CD4-positive, alpha-beta memory T cell (primary cell): ENCODE measurements at places on chromosomes 1 and 21. TPM values are rescaled to one million over a fixed set of nuclear protein-coding genes. Genes with fewer than 3 reads are reported as not detected.

DNA sequence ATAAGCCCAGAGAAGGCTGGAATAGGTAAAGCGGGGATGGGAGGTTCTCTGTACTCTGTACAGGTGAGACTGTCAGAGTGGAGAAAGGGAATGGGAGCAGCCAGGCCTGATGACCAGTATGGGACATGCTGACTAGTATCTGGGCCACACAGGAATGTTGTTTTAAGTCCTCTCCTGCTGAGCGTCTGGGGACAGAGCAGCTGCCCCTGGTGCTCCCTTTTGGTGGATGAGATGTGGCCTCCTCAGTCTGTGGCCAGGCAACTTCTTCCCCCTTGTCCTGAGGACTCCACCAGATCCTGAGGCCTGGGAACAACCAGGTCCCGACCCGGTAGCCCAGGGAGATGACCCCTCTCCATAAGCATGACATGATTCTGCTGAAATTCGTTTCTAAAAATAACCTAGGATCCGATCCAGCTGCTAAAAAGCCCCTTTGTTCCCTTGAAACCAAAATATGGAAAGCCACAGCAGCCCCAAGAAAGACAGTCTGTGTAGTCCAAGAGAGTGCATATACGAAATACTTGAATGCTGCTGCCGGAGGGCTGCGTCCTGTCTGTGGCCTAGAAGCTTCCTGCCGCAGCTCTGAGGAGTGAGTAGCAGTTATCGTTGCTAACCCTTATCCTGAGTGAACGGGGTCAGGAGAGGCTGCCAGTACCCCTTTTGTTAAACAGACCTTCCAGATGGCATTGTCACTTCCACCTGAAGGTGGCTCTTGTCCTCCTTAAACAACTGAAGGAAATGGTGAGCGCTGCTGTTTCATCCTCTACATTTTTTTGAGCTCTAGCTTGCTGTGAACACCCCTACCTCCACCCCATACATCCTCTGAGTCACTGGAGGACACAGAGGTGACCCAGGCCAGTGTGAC lies 47.1 kb downstream of the ATP2B4 start:
- H3K27me3 ChIP-seq = no peaks in the 10 kb centered on the region
- H3K4me1 ChIP-seq = peaks cover 82% of the 10 kb centered on the region
- no peaks in the 10 kb centered on the region for H3K36me3 ChIP-seq
- H3K4me3 ChIP-seq = peak overlapping the region; percentile 30

GRCh38 chr1:115301438-115302020 lies 36.5 kb downstream of the NGF start:
- no peaks in the 10 kb centered on the region for H3K4me1 ChIP-seq
- no peaks in the 10 kb centered on the region for H3K27me3 ChIP-seq
- no peak for DNase-seq
- H3K4me3 ChIP-seq = no peak overlapping the region

DNA sequence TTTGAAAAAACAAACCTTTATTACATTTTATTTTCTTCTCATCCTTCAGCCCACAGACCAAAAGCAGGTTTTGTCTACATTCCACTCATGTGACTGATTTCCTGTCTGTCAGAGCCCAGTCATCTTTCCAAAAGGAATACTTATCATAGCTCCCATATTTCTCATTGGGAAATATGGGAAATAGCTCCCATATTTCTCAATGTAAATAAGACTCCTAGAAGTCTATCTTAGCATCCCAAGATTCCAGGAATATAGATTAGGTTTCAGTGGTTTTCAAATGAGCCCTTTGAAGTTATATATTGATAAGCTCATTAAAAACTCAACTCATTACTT lies 19.1 kb upstream of the NRDC start:
- H3K27ac ChIP-seq = no peak overlapping the region
- H3K4me1 ChIP-seq = no peaks in the 10 kb centered on the region
- no peaks in the 10 kb centered on the region for H3K27me3 ChIP-seq
- DNase-seq = no peak
- H3K36me3 ChIP-seq = no peaks in the 10 kb centered on the region

GRCh38 chr1:152924191-152924590 lies 15.8 kb downstream of the IVL start:
- H3K27me3 ChIP-seq = no peaks in the 10 kb centered on the region
- H3K36me3 ChIP-seq = no peaks in the 10 kb centered on the region

- H3K27me3 ChIP-seq = no peaks in the 10 kb centered on the region
- no peaks in the 10 kb centered on the region for H3K4me1 ChIP-seq
- H3K4me3 ChIP-seq = no peak overlapping the region
- no peak for DNase-seq
Measured at GRCh38 chr21:24179110-24179509, 1428.2 kb downstream of the MRPL39 start.

GRCh38 chr1:165873481-165873880 lies 46.1 kb downstream of the UCK2 start:
- no peaks in the 10 kb centered on the region for H3K36me3 ChIP-seq
- no peak for DNase-seq
- no peak overlapping the region for H3K27ac ChIP-seq

GRCh38 chr1:18836654-18837053 lies 22.8 kb downstream of the TAS1R2 start:
- no peaks in the 10 kb centered on the region for H3K4me1 ChIP-seq
- peaks cover 6% of the 10 kb centered on the region for H3K27me3 ChIP-seq
- DNase-seq = no peak
- H3K27ac ChIP-seq = no peak overlapping the region
- no peaks in the 10 kb centered on the region for H3K36me3 ChIP-seq

VANGL2 gene
- total RNA-seq = not detected

ACTL8 gene
- total RNA-seq = not detected

DNA sequence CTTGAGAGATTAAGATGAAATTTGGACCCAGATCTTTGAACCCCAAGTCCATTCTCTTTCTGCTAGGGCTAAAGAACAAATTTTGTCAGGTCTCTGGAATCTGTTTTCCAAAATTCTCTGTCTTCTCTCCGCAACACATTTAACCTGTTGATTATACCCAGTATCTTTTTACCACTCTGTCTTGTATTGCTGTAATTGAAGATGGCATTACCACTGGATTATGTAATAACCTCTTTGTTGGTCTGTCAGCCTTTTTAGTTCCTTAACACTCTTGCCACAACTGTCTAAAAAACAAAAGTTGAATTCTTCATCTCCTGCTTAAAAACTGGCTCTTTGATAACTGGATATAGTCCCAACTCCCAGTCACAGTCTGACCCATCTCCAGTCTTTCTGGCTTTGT lies 3.0 kb downstream of the SRP9 start:
- H3K27ac ChIP-seq = no peak overlapping the region
- no peak overlapping the region for H3K4me3 ChIP-seq
- peaks cover 68% of the 10 kb centered on the region for H3K4me1 ChIP-seq
- no peaks in the 10 kb centered on the region for H3K27me3 ChIP-seq
- H3K36me3 ChIP-seq = peaks cover 8% of the 10 kb centered on the region
- DNase-seq = no peak

GRCh38 chr1:212971312-212971711 lies 21.0 kb downstream of the VASH2 start:
- no peak overlapping the region for H3K27ac ChIP-seq
- no peak overlapping the region for H3K4me3 ChIP-seq
- H3K36me3 ChIP-seq = no peaks in the 10 kb centered on the region
- H3K27me3 ChIP-seq = no peaks in the 10 kb centered on the region
- DNase-seq = no peak

DNA sequence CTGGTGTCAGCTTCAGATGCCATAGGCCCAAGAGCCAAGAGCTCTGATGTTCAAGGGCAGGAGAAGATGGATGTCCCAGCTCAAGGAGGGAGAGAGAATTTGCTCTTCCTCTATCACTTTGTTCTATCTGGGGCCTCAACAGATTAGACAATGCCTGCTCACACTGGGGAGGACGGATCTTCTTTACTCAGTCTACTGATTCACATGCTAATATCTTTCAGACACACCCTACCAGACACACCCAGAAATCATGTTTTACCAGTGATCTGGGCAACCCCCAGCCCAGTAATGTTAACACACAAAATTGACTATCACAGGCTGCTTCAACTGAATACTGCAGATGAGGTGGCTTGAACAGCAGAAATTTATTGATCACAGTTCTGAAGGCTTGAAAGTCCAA lies 69.0 kb downstream of the OLFML3 start:
- H3K4me1 ChIP-seq = no peaks in the 10 kb centered on the region
- H3K27me3 ChIP-seq = no peaks in the 10 kb centered on the region
- H3K36me3 ChIP-seq = no peaks in the 10 kb centered on the region
- no peak overlapping the region for H3K4me3 ChIP-seq
- DNase-seq = no peak

DNA sequence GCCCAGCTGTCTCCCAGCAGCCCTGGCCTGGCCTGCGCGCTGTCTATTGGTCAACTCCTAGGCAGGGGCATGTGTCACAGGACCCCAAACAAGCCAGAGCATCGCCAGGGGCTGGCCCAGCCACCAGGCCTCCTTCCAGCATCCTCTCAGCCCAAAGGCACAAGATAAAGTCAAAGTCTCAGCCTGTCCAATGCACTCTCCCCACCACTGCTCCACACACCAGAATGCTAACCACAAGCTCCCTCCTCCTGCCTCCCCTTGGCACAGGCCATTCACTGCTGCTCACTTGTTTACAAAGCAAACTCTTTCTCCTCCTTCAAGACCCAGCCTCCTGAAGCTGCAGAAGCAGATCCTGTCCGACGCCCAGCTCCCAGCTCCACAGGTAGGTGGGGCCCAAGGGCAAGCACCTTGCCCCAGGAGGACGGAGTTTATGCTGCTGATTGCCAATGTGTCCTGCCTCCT lies 133.4 kb downstream of the DMRTB1 start:
- H3K27ac ChIP-seq = no peak overlapping the region
- H3K27me3 ChIP-seq = no peaks in the 10 kb centered on the region
- no peak for DNase-seq

GRCh38 chr1:241848686-241849344 lies 811 bp downstream of the EXO1 start:
- H3K27ac ChIP-seq = peak overlapping the region; percentile 85
- H3K27me3 ChIP-seq = no peaks in the 10 kb centered on the region
- no peak for DNase-seq
- H3K4me3 ChIP-seq = peak overlapping the region; percentile 80
- no peaks in the 10 kb centered on the region for H3K36me3 ChIP-seq
- peaks cover 14% of the 10 kb centered on the region for H3K4me1 ChIP-seq

SLC2A5 gene
- total RNA-seq = not detected

CASP9 gene
- 11.3 TPM for total RNA-seq

DNA sequence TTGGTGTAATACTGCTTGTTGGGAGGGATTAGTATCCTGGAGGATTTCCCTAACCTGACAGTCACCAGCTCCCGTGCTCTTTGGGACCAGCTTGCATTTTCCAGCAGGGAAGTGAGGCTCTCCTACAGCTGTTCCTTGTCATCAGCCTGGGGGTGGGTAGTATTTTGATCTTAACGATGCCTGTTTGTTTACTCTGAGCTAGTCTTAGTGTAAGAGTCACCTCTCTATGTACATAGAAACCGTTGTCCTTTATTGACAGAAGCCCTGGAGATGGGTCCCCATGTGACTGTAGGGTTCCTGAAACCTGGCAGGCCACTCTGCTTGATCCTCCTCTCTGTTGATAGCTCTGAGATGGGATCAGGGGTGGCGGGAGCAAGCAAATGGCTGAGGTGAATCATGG lies 58.0 kb downstream of the ACP6 start:
- H3K27ac ChIP-seq = no peak overlapping the region
- no peak for DNase-seq
- no peak overlapping the region for H3K4me3 ChIP-seq
- no peaks in the 10 kb centered on the region for H3K27me3 ChIP-seq
- peaks cover 5% of the 10 kb centered on the region for H3K36me3 ChIP-seq

DNA sequence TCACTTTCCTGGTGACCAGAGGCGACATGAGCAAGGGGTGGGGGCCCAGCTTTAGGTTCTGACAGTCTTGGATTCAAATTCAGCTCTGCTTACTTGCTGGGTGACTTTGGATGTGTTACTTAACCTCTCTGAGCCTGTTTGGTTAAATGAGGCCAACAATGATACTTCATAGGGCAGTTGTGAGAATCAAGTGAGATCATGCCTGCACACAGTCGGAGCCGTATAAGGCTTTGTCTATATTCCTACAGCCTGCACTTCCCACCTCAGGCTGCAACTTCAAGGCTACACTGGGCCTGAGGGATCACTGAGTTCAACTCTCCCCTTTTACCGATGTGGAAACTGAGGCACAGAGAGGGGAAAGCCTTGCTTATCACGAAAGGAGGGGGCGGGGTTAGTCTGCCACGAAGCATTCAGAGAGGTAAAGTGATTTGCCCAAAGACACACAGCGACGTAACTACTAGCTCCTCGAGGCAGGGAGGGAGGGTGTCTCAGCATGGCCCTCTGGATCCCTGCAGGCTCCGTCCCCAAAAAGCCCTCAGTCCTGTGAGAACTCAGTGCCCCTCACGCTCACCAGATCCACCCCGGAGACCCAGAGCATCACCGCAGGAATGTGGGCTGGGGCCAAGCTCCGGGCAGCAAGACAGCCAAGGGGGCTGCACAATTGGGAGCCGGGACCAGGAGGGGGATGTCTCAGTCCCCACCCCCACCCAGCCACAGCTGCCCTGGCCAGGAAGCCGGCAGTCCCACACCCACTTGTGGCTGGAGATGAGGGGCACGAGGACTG lies 25.0 kb downstream of the SDC3 start:
- H3K27ac ChIP-seq = no peak overlapping the region
- DNase-seq = no peak
- no peaks in the 10 kb centered on the region for H3K4me1 ChIP-seq
- H3K4me3 ChIP-seq = no peak overlapping the region
- H3K27me3 ChIP-seq = no peaks in the 10 kb centered on the region

FBXO2 gene
- total RNA-seq = 4.4 TPM

- no peaks in the 10 kb centered on the region for H3K36me3 ChIP-seq
- no peak for DNase-seq
- H3K27ac ChIP-seq = no peak overlapping the region
Measured at GRCh38 chr1:59568158-59568935, 246.4 kb upstream of the HOOK1 start.

GRCh38 chr1:203038891-203039608 lies 12.8 kb downstream of the PPFIA4 start:
- no peak overlapping the region for H3K4me3 ChIP-seq
- no peaks in the 10 kb centered on the region for H3K4me1 ChIP-seq
- H3K36me3 ChIP-seq = no peaks in the 10 kb centered on the region
- H3K27me3 ChIP-seq = no peaks in the 10 kb centered on the region
- DNase-seq = peak; percentile 52
- H3K27ac ChIP-seq = no peak overlapping the region

DNA sequence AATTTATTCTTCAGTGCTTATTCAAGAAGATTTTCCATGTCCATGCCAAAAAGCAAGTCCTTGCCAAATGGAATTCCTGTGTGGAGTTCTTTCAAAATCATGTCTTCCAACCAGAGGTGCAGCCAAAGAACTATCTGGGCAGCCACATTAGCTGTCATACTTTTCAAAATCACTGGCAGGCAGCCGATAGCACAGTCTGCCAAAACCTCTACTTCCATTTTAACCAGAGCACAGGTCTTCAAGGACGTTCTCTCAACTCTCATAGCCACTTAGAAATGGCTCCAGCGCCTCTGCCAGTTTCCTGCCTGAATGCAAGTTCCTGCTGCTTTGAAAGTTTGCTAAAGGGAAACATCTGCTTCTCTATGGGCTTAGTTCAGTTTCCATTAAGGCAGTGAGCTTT lies 975.7 kb upstream of the ADGRL4 start:
- no peak overlapping the region for H3K4me3 ChIP-seq
- no peaks in the 10 kb centered on the region for H3K4me1 ChIP-seq
- H3K36me3 ChIP-seq = no peaks in the 10 kb centered on the region
- no peaks in the 10 kb centered on the region for H3K27me3 ChIP-seq
- H3K27ac ChIP-seq = no peak overlapping the region

HSD11B1 gene
- total RNA-seq = 0.49 TPM

KDF1 gene
- 2.6 TPM for total RNA-seq

NES gene
- total RNA-seq = not detected
